ENCODE measurements at places on chromosomes 1 and 21.
A peak's percentile ranks its signal among the peaks of the same experiment; 100 is the strongest.

GRCh38 chr1:226645279-226645976 lies 93.7 kb downstream of the ITPKB start:
- DNase-seq, result no peak

DNA sequence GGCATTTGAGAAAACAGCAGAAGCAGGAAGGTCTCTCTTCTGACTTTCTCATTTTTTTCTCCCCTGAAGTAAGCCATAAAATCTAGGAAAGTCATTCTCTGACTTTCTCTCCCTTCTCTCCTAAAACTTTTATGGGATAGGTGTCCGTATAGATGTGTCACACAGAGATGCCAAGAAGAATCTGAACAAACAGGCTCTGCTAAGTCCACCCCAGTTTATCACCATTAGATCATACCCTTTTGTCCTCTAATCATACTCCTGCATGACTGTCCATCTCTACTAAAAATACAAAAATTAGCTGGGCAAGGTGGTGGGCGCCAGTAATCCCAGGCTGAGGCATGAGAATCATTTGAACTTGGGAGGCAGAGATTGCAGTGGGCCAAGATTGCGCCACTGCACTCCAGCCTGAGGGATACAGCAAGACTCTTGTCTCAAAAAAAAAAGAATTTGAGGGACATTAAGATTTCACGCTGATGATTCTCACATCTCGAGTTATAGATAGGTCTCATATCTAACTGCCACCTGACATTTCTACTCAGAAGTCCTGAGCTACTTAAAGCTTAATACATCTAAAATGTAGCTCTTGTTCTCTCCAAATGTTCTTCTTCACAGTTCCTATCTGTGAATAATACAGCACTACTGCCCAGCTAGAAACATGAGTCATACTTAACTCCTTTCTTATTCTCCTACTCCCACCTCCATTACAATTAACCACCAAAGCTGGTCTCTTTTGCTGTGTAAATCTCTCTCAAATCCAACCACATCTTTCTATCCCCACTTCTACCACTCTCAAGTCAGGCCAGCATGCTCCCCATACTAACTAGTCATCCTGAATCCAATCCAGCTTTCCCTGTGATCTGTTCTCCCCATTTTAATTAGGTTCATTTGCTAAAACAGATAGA lies 47.7 kb downstream of the ZNF644 start:
- DNase-seq, result no peak

DNA sequence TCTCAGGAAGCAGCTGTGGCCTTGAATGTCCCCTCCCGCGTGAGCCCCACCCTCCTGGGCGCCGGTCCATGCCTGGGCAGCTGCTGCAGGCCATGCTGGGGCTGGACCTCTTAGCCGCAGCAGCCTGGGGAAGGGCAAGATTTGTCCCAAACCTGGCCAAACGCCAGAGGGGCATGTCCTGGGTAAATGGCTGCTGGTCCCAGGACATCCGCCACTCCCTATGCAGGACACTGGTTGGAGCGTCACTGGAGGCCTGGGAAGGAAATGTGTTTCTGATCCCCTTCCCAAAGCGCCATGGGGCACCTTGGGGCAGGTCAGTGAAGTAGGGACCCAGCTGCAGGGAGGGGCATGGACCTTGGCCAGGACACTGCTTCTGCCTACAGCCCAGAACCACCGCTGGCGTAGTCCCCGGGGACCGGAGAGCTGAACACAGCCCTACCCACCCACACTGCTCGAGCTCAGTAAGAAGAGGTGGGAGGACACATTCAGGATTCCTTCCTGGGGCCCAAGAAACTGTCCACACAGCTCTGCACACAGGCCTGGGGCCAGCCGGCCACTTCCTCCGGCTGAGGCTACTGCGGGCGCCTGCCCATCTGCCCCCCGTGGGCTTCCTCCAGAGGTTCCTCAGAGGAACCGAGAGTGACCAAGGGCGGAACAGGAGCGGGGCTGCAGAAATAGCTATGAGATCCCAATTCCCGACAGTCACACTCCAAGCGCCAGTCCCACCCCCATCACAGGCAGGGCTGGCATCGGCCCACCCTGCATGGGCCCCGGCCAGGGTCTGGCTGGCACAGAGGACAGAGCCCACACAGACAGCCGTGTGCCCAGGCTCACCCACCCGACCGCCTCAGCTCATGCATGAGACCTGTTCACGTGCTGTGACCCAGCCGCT lies 10.8 kb upstream of the PLEKHG5 start:
- peak; percentile 18 for DNase-seq

- DNase-seq, result no peak
These were observed 68.8 kb downstream of the SMYD2 start for GRCh38 chr1:214349781-214350180.

DNA sequence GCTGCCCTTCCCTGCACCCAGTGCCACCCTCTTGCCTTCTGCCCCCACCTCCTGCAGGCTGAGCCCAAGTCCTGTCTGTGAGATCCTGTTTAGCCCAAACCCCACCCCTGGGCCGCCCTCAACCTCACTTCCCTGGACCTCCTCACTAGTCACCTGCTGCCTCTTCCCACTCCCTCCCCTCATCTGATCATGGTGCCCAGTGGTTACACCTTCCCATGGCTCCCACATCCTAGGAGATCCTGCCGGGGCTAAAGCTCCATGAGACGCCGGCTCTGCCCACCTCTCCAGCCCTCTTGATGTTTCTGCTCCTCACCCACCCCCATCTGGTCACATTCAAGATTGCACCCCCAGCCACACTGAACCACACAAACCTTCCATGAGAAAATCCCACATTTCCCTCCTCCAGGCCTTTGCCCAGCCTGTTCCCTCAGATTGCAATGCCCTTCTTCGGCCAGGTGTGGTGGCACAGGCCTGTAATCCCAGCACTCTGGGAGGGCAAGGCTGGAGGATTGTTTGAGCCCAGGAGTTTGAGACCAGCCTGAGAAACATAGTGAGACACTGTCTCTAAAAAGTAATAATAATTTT lies 17.0 kb downstream of the TTC39A start:
- DNase-seq, result no peak

DNA sequence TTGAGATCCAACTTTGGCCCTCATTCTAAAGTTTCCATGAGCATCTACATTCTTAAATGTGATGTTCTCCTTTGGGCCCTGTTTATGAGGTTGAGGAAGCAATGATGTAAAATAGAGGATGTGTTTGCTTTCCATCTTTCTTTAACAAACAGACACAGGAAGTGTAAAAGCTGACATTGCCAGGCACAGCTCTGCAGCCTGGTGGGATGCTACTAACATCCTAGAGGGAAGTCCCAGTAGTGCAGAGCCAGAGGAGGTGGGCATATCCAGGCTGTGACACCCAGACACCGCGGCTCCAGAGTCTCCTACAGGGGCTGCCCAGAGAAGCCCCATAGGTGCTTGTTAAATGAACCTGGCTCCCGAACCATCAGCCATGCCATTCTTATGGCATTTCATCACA lies 16.2 kb downstream of the OLFML2B start:
- no peak for DNase-seq

- DNase-seq, result no peak
These were observed 2.0 kb downstream of the CSRP1 start for GRCh38 chr1:201504799-201505502.

DNA sequence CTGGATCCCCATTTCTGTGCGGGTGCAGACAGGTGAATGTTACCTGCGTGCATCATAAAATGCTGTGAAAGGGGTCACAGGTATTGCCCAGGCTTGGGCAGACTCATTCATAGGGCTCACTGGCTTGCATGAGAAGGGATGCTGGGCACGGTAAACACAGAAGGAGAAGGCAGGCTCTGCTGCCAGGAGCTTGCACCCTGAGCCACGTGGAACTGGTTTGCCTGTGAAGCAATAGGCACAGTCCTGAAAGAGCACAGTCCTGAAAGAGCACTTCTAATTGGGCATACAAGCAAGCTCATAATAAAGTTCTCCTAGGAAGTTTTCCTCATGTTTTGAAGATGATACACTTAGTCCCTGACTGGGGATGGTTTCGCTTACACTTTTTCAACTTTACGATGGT lies 40.9 kb downstream of the GALNT2 start:
- DNase-seq, result no peak

GRCh38 chr1:165650981-165651625 lies 20.1 kb downstream of the MGST3 start:
- no peak for DNase-seq

GRCh38 chr1:167819849-167820683 lies 93.9 kb downstream of the ADCY10 start:
- DNase-seq, result peak; percentile 53

DNA sequence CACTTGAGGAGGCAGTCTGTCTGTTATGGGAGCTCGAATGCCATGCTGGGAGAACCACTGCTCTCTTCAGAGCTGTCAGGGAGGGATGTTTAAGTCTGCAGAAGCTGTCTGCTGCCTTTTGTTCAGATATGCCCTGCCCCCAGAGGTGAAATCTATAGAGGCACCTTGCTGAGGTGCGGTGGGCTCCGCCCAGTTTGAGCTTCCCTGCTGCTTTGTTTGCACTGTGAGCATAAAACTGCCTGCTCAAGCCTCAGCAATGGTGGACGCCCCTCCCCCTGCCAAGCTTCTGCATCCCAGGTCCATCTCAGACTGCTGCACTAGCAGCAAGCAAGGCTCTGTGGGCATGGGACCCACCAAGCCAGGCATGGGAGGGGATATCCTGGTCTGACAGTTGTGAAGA lies 247.5 kb downstream of the LMX1A start:
- DNase-seq, result no peak
